ENCODE measurements at places on chromosomes 1 and 21.

GRCh38 chr1:145786271-145786670 is 37.6 kb downstream of the RNF115 start:
- DNase-seq = no peak

DNA sequence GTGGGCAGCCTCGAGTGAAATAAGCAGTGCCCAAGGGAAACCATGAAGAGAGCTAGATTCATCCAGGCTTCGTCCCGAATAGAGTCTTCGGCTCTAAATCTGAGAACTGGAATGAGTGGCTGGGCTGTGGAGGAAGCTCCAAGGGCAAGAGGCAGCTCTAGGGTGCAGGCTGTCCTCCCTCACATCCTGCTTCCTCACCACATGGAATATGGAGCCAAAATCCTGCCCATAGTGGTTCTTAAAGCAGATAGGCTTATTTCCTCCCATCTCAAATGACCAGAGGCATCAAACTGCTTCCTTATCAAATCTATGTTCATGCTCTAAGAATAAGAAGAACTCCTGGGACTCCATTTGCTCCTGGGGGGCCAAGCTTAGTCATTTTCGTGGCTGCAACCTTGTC is 2.5 kb downstream of the IL24 start:
- DNase-seq = no peak

GRCh38 chr1:78141531-78142231 is 95.9 kb downstream of the GIPC2 start:
- DNase-seq = no peak

GRCh38 chr1:177471244-177471643 is 300.5 kb downstream of the BRINP2 start:
- DNase-seq = no peak

GRCh38 chr21:36347962-36348328 is 27.9 kb downstream of the MORC3 start:
- DNase-seq = no peak

GRCh38 chr1:19182223-19182622 is 27.8 kb downstream of the UBR4 start:
- DNase-seq = no peak

- DNase-seq = no peak
Measured at GRCh38 chr1:239914751-239915231, 176.9 kb upstream of the FMN2 start.

GRCh38 chr1:57353654-57354053 is 70.2 kb downstream of the DAB1 start:
- no peak for DNase-seq

DNA sequence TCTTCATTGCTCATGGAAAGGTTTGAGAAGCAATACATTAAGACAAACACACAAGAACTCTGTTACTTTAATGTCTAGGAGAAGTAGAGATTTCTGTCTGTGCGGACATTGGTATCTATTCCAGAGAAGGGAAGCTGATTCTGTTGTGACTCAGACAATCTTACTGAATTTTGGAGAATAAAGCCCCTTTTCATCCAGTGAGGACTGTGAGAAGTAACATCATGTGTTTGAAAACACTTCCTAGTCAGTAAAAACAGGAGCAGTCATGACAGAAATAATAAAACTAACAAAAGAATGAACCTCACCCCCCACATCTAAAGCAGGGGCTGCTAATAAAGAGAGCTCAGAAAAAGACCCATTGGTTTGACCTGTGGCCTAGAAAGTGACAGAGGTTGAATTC is 46.6 kb downstream of the NEK7 start:
- DNase-seq = no peak

DNA sequence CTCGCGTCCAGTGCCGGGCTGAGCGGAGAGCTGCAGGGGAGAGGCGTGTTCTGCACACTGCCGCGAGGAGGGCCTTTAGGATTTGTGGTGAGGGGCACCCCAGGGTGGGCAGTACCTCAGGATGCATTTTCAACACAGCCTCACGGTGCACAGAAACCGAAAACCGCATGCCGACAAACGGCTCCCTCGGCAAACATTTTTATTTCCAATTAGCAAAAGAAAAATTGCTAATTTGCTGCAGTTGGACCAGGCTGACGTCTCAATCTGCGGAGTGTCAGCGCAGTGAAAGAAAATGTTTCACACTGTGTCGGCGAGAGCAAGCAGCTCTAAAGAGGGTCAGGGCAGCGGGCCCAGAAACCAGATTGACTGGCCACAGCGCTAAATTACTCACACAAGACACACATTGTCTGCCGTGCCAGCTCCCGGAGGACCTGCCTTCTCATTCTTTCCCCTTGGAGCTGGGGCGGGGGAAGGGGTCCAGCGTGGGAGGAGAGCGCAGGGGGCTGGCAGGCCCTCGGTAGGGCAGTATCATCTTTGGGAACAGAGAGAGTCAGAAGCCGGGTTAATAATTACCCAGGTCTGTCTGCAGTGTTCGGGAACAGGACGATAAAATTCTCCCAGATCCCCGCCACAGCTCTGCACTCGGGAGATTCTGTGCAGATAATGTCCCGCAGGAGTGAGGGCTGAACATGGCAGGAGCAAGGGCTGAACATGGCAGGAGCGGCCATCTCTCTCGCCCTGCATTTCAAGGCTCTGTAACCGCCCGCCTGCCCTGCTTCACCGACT is 150.2 kb downstream of the PRDM16 start:
- no peak for DNase-seq

DNA sequence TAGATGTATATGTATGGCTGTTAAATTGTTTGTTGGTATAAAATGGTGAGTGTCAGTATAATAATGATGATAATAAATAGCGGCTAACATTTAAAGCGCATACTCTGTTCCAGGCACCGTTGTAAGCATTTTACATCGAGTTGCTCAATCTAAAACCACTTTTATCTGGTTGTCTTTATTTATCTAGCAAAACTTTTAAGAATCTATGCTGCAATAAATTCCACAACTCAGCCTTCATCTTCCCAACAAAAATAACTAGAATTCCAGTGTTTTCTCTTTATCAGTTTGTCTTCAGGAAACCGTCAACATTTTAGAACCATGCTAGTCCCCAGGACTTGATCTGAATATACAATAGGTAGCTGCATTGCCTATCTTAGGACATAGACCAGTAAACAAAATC is 19.3 kb upstream of the SLC16A1 start:
- no peak for DNase-seq
